ENCODE measurements at places on chromosomes 5 and 9. TPM values are rescaled to one million over a fixed set of nuclear protein-coding genes. Genes with fewer than 3 reads are reported as not detected.

The PCDHGC4 gene
- 6.7 TPM for total RNA-seq

The CDH9 gene
- total RNA-seq: 6.6 TPM

The NOXA1 gene
- total RNA-seq: 0.50 TPM

The URM1 gene
- 41.6 TPM for total RNA-seq

The ADAM19 gene
- total RNA-seq: 25.5 TPM

The PITX1 gene
- total RNA-seq: 7.4 TPM

The KCNN2 gene
- 0.68 TPM for total RNA-seq

The SLC36A3 gene
- not detected for total RNA-seq
